Naive thymus-derived CD8-positive, alpha-beta T cell (primary cell): ENCODE measurements at places on chromosomes 1 and 21.

- no peak for DNase-seq
These were observed 429.0 kb downstream of the KIF26B start for GRCh38 chr1:245583575-245584330.

DNA sequence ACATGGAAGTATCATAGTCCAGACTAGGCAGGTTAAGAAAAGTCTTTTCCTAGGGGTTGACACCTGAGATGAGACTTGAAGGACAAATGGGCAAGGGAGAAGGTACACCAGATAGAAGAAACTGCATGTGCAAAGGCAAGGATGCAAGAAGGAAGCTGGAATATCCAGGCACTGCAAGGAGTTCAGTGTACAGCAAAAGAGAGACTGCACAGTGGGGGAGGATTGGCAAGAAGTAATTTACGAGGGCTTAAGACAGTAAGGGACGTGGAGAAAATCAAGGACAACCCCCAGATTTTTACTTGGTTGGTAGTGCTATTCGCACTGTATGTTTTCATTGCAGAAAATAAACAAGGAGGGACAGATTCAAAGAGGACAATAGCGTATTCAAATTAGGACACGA, 58.5 kb downstream of the DNM3 start:
- no peak for DNase-seq

GRCh38 chr21:24636696-24637095, 970.6 kb downstream of the MRPL39 start:
- no peak for DNase-seq

DNA sequence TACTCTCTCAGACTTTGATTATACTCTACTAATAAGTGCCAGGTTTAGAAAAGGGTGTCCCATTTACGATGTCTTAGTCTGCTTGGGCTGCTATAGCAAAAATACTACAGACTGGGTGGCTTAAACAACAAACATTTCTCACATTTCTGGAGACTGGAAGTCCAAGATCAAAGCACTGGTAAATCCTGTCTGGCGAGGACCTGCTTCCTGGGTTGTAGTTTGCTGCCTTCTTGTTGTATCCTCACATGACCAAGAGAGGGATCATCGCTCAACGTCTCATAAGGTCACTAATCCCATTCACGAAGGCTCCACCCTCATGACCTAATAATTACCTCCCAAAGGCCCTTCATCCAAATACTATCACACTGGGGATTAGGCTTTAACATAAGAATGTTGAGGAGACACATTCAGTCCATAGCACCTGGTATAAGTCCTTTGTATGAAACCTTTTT, 12.0 kb downstream of the PRDX6 start:
- DNase-seq = no peak

GRCh38 chr1:221998186-221998612, 256.3 kb upstream of the DUSP10 start:
- no peak for DNase-seq

DNA sequence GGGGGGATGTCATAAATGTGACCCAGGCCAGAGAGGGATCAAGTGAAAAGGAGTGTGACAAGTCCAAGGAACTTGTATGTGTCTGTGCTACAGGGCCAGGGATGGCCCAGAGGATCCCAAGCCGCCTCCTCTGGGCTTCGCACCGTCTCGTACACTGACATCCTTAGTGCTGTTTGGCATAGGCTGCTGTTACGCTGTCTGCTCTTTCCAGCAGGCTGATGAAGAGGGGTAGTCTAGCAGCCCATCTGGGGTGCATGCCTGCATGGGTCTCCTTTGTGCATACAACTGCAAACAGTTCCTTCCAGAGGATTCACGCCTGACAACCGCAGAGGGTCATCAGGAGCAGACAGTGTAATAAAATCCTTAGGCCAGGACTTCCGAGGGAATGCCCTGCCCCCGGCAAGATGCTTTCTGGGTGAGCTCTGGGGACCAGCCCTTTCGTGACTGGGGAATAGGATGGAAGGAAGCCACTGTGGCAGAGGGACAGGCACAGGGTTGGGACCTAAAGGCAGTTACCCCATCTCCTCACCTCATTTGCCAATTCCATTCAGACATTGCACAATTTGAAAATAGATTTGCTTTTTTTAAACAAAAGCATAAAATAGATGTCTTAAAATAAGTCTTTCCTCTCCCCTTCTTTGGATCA, 6.3 kb upstream of the GOLT1A start:
- DNase-seq = no peak

- no peak for DNase-seq
These were observed 145.1 kb downstream of the CSMD2 start for GRCh38 chr1:34019741-34020552.

DNA sequence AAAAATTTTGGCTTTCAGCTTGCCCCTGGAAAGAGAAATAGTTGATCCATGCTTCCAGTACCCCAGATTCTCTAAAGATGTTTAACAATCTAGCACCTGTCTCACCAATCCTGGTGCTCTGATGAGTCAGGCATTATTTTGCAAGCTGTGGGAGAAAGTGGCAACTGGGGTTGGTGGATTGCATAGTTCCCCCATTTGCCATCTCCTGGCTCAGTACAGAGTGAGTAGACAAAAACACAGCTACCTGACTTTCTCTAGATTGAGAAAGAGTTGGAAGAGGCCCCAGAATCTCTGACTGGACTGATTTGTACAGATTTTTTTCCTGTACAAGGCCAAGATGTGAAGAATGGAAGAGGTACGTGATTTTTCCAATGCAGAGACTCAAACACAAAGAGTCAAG, 75.1 kb upstream of the NEGR1 start:
- DNase-seq = no peak

DNA sequence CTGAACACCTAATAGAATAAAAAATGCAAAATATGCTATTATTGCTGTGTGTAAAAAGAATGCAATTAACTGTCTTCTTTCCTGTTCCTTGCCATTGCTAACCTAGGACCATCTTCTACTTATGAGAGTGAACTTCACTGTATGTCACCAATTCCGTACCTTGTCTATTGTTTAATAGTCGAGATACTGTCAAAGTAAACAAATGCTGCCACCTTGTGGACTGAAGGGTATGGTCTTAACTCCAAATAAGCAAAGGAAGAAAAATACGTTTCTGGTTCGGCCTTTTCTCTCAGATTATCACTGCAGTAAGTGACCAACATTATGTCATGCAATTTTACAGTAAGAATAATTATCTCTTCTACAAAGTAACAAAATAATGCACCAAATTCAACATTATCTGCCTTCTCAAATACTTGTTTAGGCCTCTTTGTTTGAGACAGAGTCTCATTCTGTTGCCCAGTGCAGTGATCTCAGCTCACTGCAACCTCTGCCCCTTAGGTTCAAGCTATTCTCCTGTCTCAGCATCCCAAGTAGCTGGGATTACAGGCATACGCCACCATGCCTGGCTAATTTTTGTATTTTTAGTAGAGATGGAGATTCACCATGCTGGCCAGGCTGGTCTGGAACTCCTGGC, 133.4 kb downstream of the COP1 start:
- peak; percentile 21 for DNase-seq

DNA sequence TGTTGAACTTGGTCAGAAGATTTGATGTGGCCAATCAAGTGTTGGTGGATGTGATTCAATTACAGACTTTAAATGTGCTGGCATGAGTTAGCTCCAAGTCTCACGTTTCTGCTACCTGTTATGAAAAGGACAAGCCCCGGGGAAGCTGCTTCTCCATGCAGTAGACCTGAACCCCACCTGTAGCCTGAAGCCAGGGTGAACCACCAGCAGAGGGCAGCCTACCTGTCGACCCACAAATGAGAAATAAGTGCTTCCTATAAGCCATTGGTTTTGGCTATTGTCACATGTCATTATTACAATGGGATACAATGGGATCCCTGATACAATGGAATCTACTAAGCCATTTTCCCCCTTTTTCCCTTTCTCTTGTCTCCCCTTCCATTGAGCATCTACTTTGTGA, 230.2 kb downstream of the PRDM2 start:
- no peak for DNase-seq

GRCh38 chr1:77476475-77476874, 194.7 kb downstream of the AK5 start:
- DNase-seq = no peak

DNA sequence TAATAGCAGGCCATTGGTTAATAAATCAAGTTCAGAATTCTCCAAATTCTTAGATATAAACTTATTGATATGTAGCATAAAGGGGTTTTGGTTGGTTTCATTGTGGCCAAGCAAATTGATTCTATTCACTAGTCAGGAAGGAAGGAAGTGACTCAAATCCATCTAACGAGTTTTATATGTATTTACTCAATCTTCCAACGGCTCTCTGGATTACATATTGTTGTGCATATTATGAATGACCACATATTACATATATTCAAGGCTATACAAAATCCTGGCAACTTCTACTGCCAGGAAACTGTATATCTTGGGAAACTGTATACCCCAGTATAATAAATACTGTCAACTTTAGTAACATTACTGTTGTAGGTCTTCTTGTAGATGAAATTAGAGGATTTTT, 20.1 kb upstream of the PDE4B start:
- DNase-seq = no peak

- DNase-seq = no peak
These were observed 36.5 kb downstream of the SERBP1 start for GRCh38 chr1:67393737-67394136.

DNA sequence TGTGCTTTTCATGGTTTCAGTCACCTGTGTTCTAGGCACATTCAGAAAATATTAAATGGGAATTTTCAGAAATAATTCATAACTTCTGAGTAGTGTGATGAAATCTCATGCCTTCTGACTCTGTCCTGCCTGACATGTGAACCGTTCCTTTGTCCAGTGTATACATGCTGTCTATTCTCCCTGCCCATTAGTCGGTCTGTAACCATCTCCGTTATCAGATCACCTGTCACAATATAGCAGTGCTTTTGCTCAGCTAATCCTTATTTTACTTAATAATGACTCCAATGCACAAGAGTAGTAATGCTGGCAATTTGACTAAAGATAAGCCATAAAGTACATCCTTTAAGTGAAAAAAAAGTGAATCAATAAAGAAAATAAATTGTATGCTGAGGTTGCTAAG, 597.5 kb downstream of the BRINP3 start:
- no peak for DNase-seq

DNA sequence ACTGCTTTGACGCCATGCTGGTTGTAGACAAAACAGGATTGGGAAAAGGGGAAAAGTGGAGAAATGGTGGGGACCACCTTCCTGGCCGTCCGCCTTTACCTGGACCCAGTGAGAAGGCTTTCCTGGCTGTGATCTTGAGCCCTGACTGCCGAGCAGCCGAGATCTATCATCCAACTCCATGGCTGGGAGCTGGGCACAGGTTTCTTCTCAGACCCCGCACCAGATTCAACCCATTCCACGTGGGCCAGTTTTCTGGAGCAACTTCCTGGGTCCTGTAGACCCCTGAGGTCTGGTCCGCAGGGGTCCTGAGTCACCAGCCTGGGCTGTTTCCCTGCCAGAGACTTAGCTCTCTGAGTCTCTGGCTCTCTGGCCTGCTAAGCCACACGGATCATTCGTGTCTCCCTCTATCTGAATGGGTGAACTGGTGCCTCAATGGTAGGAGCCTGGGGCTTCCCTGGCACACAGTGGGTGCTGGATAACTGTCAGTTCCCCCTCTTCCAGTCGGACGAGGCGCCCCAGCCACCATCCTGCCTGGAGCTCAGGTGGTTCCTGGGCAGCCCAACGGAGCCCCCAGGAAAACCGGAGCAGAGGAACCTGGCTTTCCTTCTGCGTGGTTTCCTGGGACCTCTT, 4.5 kb upstream of the NPHP4 start:
- DNase-seq = no peak

GRCh38 chr1:169722779-169723178, 11.1 kb downstream of the SELE start:
- DNase-seq = no peak

GRCh38 chr1:3821004-3821403, 24.7 kb upstream of the LRRC47 start:
- no peak for DNase-seq

DNA sequence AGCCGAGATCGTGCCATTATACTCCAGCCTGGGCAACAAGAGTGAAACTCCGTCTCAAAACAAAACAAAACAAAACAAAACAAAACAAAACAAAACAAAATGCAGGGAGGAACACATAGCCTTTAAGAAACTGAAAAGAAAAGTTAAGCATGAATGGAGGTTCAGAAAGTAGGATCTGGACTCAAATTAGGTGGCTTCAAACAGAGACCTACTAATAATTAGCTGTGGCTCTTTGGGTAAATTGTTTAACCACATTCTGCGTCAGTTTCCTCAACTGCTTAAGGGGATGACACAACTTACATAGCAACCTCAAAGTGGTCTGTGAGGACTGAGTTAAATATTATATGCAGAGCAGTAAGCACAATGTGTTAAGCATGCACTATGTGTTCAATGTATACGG, 458.2 kb downstream of the ADGRL2 start:
- DNase-seq = no peak

GRCh38 chr1:111359376-111359775, 68.2 kb downstream of the OVGP1 start:
- DNase-seq = no peak

DNA sequence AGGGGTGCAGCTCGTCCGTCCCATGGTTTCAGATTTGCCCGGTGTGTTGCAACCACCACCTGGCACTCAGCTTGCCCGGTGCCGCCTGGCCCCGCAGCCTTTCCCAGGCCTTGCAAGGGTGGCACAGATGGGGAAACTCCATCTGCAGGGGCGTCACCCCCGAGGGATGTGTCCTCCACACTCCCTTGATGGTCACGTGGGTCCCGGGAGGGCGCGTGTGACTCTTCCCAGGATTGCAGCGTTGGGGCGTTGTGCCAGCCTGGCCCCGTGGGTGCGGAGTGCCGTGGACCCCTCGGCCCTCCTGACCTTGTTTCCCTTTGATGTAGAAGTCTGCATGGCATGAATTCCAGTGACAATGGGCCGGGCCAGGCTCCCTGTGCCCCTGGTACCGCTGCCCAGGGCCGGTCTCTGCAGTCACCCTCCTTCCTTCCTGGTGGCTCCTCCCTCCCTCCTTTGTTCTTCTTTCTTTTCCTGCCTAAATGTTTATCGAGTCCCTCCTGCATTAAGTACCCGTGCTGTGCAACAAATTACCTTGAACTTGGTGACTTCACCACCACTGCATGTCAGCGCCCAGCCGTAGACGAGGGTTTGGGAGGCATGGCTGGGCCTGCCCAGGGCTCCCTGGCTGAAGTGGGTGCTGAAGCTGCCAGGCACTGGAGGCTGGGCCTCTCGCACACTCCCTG, 22.9 kb downstream of the RRP1 start:
- no peak for DNase-seq

DNA sequence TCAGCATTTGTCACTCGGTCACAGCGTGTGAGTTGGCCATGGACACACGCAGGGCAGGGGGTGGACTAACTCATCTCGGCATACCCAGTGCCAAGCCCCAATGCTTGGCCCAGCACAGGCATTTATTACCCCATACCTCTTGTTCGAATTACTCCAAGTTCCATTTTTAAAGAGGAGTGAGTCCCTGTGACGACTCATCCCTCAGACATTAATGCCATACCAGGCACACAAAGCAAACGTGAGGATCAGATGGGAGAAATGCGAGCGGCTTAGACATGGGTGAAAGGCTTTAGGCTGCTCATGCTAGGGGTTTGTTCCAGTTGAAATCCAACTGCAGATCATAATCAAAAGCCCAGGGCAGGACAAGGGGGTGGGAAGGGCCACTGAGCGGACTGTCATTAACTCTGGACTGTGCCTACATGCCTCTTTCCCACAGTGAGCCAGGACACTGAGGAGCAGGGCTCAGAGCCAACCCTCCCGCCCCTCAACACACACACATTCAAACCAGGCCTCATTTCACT, 118.5 kb upstream of the NGF start:
- DNase-seq = no peak

- DNase-seq = no peak
These were observed 56.9 kb downstream of the STUM start for GRCh38 chr1:226605318-226605950.
